ENCODE measurements at places on chromosomes 12 and 14. TPM values are rescaled to one million over a fixed set of nuclear protein-coding genes. Genes with fewer than 3 reads are reported as not detected.

The PLEKHG7 gene
- not detected for total RNA-seq

The DTX3 gene
- 16.2 TPM for total RNA-seq

The VWF gene
- 0.69 TPM for total RNA-seq

The ZNF839 gene
- 9.0 TPM for total RNA-seq

The SLCO1A2 gene
- not detected for total RNA-seq

The MFAP5 gene
- 17.5 TPM for total RNA-seq

The PTGDR gene
- 0.16 TPM for total RNA-seq

The P2RX2 gene
- 0.16 TPM for total RNA-seq

The SLC6A12 gene
- not detected for total RNA-seq

The ARID2 gene
- total RNA-seq, result 10.0 TPM

The OTOGL gene
- total RNA-seq, result 0.43 TPM

The NPFF gene
- not detected for total RNA-seq

The PRH1 gene
- 21.0 TPM for total RNA-seq

The RAB3IP gene
- total RNA-seq, result 0.94 TPM

The PTPN21 gene
- total RNA-seq, result 8.2 TPM

The HSP90B1 gene
- 412 TPM for total RNA-seq

The SLCO1B1 gene
- total RNA-seq, result not detected

The PLEKHD1 gene
- under 0.01 TPM for total RNA-seq

The CLBA1 gene
- total RNA-seq, result 6.7 TPM

The CLEC2A gene
- total RNA-seq, result not detected
